CD4-positive, alpha-beta memory T cell (primary cell): ENCODE measurements at places on chromosomes 7 and 10. TPM values are rescaled to one million over a fixed set of nuclear protein-coding genes. Genes with fewer than 3 reads are reported as not detected.

DNA sequence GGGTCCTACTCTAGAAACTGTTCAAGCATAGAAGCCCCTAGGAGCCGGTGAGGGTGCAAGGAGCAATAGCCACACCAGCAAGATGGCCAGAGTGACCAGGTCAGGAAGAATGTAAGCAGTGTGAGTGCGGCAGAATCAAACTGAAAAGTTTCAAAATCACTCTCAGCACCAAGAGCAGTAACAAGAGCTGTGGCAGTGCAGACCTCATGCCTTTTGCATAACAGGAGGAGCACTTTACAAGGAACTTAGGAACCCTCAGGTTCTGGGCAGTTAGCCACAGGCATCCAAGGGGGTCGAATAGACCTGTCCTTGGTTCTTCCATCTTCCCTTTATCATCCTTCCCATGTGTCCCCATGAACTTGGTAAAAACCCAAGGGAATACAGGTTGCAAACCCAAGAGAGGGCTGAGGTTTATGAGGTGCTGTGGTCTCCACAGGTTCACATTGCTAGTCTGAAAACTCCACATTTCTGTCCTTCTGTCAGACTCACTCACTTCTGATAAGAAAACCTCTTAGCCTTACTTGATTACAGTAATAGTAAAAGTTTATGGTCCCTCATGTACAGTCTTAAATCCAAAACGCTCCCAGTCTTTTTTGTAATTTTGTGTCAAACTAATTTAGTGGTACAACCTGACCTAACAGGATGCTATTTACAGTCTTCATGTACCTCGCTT lies 78.4 kb downstream of the PON1 start:
- H3K4me1 ChIP-seq: no peaks in the 10 kb centered on the region
- H3K27me3 ChIP-seq: no peaks in the 10 kb centered on the region
- H3K36me3 ChIP-seq: no peaks in the 10 kb centered on the region
- no peak for DNase-seq
- H3K4me3 ChIP-seq: no peak overlapping the region

- H3K27me3 ChIP-seq: no peaks in the 10 kb centered on the region
- H3K27ac ChIP-seq: no peak overlapping the region
Measured at GRCh38 chr7:1100834-1101562, 13.1 kb downstream of the GPER1 start.

DNA sequence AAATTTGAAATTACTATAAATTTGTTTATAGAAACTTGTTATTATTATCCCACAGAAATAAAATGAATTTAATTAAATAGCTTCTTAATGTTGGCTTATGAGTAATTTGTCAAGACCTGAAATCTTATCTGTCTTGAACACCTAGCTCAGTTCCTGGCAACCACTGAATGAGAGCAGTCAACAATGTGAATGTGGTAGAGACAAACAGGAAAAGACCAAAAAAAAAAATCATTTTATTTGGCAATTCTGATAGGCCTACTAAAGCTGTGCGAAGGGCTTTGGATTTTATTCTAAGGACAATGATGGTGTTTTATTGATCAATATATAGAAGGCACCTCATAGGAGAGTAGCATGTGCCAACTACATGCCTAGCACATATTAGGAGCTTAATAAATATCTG lies 127.8 kb upstream of the RSU1 start:
- H3K4me3 ChIP-seq: no peak overlapping the region
- H3K4me1 ChIP-seq: no peaks in the 10 kb centered on the region
- H3K27ac ChIP-seq: no peak overlapping the region
- DNase-seq: no peak
- H3K36me3 ChIP-seq: no peaks in the 10 kb centered on the region
- H3K27me3 ChIP-seq: no peaks in the 10 kb centered on the region

- H3K4me3 ChIP-seq: no peak overlapping the region
- no peaks in the 10 kb centered on the region for H3K36me3 ChIP-seq
- no peak overlapping the region for H3K27ac ChIP-seq
Measured at GRCh38 chr10:36671607-36672006, 453.8 kb upstream of the ANKRD30A start.

DNA sequence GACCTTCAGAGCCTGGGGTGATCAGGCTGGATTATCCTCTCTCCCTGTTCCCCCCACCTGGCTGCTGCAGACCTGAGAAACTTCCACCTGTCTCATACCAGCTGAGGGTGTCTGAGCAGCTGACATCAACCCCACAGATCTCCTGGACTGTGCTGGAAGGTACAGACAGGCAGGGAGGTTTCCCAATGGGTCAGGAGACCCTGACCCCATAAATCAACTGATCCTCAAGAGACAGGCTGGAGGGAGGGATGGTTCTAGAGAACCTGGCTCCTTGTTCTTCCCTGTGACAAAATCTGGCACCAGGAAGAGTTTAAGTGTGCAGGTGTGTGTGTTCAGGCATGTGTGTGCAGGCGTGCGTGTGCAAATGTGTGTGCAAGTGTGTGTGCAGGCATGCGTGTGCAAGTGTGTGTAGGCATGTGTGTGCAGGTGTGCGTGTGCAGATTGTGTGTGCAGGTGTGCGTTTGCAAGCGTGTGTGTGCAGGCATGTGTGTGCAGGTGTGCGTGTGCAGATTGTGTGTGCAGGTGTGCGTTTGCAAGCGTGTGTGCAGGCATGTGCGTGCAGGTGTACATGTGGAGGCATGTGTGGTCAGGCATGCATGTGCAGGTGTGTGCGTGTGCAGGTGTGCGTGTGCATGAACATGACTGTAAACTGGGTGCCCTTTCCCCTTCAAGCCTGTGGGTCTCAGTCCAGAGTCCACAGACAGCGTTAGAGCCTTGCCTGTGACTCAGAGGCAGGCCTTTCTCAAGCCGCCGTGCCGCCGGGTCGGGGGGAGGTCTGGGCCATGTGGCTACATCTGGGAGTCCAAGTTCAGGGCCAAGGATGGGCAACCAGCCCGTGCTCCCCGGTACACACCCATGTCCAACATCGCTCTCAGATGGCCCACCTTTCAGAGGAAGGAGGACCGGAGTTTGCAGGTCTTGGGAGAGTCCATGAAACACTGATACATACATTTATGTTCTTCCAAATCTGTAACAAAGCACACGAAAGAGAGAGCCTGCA lies 50.1 kb upstream of the ELN start:
- H3K4me1 ChIP-seq: no peaks in the 10 kb centered on the region
- no peaks in the 10 kb centered on the region for H3K36me3 ChIP-seq
- no peak overlapping the region for H3K27ac ChIP-seq
- DNase-seq: no peak
- H3K27me3 ChIP-seq: no peaks in the 10 kb centered on the region

DNA sequence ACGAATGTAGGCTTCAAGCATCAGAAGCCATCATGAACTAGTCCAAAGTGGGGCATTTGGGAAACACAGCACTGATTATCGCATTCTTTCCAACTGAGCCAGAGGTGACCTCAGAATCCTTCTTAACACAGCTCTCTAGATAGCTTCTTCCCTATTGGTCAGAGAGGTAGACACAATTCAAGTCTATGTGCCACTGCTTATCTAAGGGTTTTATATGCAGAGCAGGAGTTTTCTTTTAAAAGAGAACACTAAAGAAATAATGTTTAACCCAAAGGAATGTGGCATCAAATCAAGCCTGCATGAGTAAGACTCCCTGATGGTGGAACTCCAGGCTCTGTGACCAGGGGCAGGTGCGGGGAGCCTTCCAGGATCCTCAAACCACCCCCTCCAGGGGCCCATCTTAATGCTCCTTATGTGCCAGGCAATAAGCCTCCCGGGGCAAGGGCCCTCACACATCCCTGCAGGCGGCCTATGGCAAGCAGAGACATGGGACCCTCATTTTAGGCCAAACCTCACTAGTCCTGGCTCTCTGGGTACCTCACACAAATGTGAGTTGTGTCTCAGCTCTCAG lies 13.8 kb downstream of the HSPA12A start:
- H3K4me1 ChIP-seq: peaks cover 18% of the 10 kb centered on the region
- no peak overlapping the region for H3K4me3 ChIP-seq
- no peak for DNase-seq
- H3K27me3 ChIP-seq: peaks cover 26% of the 10 kb centered on the region
- H3K36me3 ChIP-seq: no peaks in the 10 kb centered on the region

GRCh38 chr10:7406712-7407333 lies 4.0 kb downstream of the SFMBT2 start:
- H3K4me1 ChIP-seq: peaks cover 32% of the 10 kb centered on the region
- H3K4me3 ChIP-seq: no peak overlapping the region
- no peaks in the 10 kb centered on the region for H3K27me3 ChIP-seq
- no peaks in the 10 kb centered on the region for H3K36me3 ChIP-seq
- DNase-seq: no peak

GRCh38 chr10:43202224-43202656 lies 64.0 kb downstream of the CSGALNACT2 start:
- no peaks in the 10 kb centered on the region for H3K36me3 ChIP-seq
- peaks cover 8% of the 10 kb centered on the region for H3K4me1 ChIP-seq
- H3K4me3 ChIP-seq: no peak overlapping the region
- H3K27me3 ChIP-seq: no peaks in the 10 kb centered on the region
- no peak for DNase-seq
- H3K27ac ChIP-seq: no peak overlapping the region

The NEUROG3 gene
- 0.14 TPM for polyA plus RNA-seq

The KMT2C gene
- polyA plus RNA-seq: 2.7 TPM

The NACAD gene
- not detected for polyA plus RNA-seq

The CARD11 gene
- polyA plus RNA-seq: 39.6 TPM

The NUP42 gene
- 40.8 TPM for polyA plus RNA-seq

The ARPC1B gene
- 906 TPM for polyA plus RNA-seq
